ENCODE measurements at places on chromosomes 7 and 10.

DNA sequence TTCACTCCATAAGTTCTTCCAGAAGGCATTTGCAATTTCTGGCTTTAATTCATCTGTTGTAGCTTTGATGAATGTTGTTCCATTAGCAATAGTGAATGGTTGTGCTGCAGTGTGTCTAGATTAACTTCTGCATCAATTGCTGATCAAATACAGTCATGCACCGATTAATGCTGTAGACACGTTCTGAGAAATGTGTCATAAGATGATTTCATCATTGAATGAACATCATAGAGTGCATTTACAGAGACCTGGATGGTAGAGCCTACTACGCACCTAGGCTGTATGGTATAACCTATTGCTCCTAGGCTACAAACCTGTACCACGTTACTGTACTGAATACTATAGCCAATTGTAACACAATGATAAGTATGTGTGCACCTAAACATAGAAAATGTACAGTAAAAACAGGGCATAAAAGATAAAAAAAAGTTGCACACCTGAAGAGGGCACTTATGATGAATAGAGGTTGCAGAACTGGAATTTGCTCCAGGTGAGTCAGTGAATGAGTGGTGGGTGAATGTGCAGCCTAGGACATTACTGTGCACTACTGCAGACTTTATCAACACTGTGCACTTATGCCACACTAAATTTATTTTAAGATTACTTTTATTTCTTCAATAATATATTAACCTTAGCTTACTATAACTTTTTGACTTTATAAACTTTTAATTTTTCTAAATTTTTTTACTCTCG lies 170.7 kb downstream of the HERPUD2 start:
- no peak for DNase-seq

DNA sequence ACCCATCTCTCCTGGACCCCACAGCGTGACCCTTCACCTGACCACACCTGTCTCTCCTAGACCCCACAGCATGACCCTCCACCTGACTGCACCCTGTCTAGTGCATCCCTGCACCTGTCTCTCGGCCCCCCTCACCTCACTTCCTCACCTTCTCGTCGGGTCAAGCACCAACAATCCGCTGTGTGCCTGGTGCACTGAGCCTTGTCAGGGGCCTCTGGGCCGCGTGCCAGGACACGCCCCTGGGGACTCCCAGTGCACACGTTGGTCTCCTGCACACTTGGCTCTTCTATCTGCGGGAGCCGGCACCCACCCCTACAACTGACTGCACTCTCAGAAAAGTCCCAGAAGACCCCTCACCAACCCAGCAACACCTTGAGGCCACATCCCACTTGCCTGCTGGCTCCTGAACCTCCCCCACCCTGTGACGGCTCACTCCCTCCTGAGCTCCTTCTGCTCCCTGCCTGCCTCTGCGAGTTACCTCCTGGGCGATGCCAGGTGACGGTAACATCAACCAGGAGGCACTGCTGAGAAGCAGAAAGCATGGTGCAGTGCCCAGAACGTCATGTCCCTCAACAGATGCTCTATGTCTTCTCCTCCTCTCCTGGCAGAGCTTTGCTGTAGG lies 147.6 kb downstream of the DIP2C start:
- no peak for DNase-seq

DNA sequence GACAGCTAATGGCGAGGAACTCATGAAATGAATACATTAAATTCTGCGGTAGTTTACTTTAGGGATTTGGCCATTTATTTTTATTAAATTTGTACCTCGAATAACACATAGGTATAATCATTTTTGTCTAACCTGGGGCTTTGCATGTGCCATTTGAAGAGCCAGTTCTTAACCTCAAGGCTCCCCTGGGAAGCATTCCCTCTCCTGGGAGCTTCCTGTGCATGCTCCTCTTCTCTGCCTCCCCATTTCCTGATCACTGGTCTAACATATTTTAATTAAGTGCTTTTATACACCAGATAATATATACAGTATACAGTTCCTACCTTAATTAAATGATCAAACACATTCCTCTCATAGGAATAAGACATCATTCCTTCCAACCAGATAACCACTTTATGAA lies 183.9 kb upstream of the FZD1 start:
- DNase-seq: no peak

DNA sequence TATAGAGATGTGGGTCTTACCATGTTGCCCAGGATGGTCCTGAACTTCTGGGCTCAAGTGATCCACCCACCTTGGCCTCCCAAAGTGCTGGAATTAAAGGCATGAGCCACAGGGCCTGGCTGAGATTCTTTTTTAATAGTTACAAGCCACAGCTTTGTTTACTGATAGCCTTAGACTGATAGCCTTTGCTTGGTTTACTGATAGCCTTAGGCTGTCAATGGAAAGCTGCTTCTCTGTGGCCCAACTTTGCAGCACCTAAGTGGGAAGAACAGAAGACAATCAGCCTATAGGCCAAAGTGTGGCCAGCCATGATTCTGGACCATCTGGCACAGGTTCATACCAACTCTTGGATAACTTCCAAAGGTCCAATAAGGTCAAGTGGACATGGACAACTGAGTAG lies 24.1 kb upstream of the CDCA7L start:
- no peak for DNase-seq

DNA sequence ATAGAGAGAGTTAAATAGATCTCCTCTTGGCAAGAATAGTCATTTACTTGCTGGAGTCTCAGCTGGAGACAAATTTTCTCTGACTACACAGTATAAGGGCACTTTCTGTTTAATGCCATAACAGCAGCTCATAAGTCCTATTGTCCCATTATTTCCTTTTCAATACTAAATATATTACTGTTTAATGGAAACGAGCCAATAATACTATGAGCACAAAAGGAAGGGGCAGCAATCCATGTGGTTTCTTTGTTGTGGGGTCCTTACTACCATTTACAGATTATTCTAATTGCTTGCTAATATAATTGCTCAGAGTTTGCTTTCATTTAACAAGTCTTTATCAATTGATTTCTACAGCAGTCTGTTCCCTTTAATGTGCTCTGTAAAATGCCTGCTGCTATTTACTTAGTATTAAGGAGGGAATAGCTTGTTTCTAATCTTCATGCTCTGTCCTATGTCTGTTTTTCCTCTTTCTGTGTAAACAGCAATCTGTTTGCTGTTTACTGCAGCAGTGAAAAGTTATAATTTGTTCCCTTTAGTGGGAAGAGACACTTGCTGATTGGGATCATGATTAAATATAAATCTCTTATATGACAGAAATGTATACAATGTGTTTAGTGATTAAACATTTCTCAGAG lies 296.2 kb upstream of the SMIM30 start:
- DNase-seq: no peak

GRCh38 chr10:63919575-63920279 lies 398.5 kb downstream of the REEP3 start:
- DNase-seq: no peak

DNA sequence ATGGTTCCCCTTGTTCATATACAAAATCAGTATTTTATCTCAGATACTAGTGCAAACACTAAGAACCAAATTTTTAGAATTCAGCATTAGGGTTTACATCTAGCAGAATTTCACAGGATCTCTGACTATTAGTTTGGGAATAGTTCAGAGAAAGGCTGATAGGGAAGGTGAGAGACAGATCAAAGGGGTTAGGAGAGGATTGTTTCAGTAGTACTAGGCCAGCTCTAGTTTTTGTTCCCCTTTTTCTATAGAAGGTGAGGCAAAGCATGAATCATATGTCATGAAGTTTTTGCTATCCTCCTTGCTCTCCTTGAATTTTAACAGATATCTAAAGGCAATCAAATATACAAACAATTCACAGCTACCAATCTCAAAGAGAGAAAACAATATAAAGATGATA lies 26.1 kb upstream of the CTNNA3 start:
- DNase-seq: no peak

- no peak for DNase-seq
Measured at GRCh38 chr7:158527495-158527894, 60.1 kb downstream of the PTPRN2 start.
